ENCODE measurements at places on chromosomes 6 and 20. TPM values are rescaled to one million over a fixed set of nuclear protein-coding genes. Genes with fewer than 3 reads are reported as not detected.
A peak's percentile ranks its signal among the peaks of the same experiment; 100 is the strongest.

DNA sequence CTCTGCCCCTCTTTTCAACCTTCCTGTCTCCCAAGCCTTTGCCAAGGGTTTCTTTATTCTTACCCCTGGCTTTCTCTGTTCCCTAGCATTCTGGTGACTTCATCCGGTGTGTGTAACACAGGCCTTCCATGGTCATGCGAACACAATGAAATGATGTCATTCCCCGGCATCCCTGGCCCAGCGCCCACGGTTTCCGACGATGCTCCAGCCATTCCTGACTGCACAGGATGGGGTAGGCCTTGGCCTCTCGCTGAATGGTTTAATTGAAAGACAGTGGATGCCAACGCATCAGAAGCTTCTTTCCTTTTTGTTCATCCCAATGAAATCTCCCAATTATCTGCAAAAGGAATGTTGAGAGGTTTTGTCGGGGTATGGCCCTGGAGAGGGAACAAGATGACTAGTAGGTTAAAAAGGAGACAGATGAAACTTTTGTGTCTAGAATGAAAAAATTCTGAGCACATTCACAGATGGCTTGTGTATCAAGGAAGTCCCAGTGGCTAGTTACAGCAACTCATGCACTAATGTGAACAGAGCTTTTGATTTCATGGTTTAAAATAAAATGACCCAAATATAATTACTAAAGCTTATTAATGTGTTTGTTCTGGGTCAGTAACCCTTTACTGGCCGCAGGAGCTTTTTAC lies 655.0 kb downstream of the QKI start:
- no peak for DNase-seq
- peak overlapping the region; percentile 37 for H3K27ac ChIP-seq
- no peak overlapping the region for H3K4me3 ChIP-seq
- H3K36me3 ChIP-seq: no peaks in the 10 kb centered on the region

DNA sequence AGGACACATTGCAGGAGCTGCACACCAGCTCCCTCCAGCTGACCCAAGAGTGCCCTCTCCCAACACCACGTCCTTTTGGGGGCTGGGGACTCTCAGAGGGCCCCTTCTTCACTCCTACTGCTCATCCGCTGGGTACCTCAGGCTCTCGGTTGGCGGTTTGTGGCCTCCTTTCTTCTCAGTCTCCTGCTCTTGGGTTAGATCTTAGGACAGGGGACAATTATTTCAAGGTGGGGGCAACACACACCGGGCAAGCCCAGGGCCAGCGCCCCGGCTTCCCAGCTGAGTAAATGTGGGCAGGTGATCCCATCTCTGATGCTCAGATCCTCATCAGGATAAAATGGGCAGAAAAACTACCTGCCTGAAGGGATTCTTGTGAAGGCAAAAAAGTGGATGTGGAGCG lies 1.1 kb downstream of the TCF15 start:
- no peak for DNase-seq
- no peaks in the 10 kb centered on the region for H3K27me3 ChIP-seq
- H3K27ac ChIP-seq: peak overlapping the region; percentile 83
- H3K36me3 ChIP-seq: no peaks in the 10 kb centered on the region
- peak overlapping the region; percentile 64 for H3K4me3 ChIP-seq

- DNase-seq: no peak
- H3K4me1 ChIP-seq: no peaks in the 10 kb centered on the region
- H3K27ac ChIP-seq: no peak overlapping the region
- no peaks in the 10 kb centered on the region for H3K36me3 ChIP-seq
- no peak overlapping the region for H3K4me3 ChIP-seq
Observed at GRCh38 chr6:116530436-116530835, 15.0 kb downstream of the TRAPPC3L start.

GRCh38 chr6:96832780-96833179 lies 4.5 kb downstream of the GPR63 start:
- H3K4me3 ChIP-seq: no peak overlapping the region
- DNase-seq: no peak
- no peaks in the 10 kb centered on the region for H3K36me3 ChIP-seq
- H3K4me1 ChIP-seq: no peaks in the 10 kb centered on the region
- H3K27me3 ChIP-seq: no peaks in the 10 kb centered on the region

DNA sequence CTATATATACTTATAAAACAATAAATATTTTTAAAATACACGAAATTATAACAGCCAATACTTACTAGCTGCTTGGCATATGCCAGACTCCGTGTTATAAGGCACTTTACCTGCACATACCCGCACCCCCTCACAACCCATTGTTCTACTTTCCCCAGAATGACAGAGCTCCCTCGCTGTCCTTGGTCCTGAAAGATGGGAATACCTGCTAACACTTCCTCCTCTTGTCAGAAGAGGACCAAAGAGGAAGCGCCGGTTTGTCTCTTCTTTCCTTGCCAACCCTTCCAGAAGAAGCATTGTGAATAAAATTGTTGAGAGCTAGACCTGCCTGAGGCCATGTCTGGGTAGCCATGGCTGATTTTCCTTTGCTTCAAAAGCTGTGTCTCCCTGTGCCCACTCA lies 149.3 kb downstream of the PTPRT start:
- H3K4me3 ChIP-seq: no peak overlapping the region
- no peak for DNase-seq
- H3K4me1 ChIP-seq: no peaks in the 10 kb centered on the region
- H3K27me3 ChIP-seq: no peaks in the 10 kb centered on the region
- H3K27ac ChIP-seq: no peak overlapping the region

DNA sequence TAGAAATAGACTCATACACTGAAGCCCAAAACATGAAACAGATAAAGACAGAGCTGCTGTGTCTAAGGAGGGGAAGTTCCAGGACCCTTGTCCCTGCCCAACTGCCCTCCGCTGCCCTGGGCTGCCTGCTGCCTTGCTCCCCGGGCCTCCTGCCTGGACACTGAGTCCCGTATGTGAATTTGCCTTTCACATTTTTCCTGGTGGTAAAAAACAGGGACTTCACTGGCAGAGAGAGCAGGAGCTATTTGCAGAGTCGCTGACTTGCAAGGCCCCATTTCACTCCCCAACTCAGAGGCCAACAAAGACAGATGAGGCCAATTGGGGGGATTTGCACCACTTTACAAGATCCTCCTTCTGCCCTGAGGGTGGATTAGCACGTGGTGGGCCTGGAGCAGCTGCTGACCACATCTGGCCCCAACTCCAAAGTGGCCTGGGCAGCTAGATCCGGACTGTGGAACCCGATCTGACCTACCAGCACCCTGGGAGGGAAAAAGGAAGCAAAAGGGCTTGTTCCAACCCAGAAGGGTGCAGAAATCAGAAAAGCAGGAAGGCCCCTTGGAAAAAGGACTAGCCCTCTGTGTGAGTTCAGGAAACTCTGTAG lies 61.4 kb downstream of the NOL4L start:
- H3K27me3 ChIP-seq: no peaks in the 10 kb centered on the region
- no peaks in the 10 kb centered on the region for H3K4me1 ChIP-seq
- no peaks in the 10 kb centered on the region for H3K36me3 ChIP-seq
- peak overlapping the region; percentile 1 for H3K27ac ChIP-seq

GRCh38 chr6:116332096-116332495 lies 38.7 kb upstream of the DSE start:
- H3K4me1 ChIP-seq: no peaks in the 10 kb centered on the region
- H3K27ac ChIP-seq: no peak overlapping the region
- no peak for DNase-seq
- H3K27me3 ChIP-seq: no peaks in the 10 kb centered on the region
- H3K36me3 ChIP-seq: no peaks in the 10 kb centered on the region
- no peak overlapping the region for H3K4me3 ChIP-seq

GRCh38 chr20:59153832-59154231 lies 9.8 kb upstream of the ZNF831 start:
- no peaks in the 10 kb centered on the region for H3K27me3 ChIP-seq
- DNase-seq: no peak
- H3K36me3 ChIP-seq: no peaks in the 10 kb centered on the region
- H3K4me3 ChIP-seq: no peak overlapping the region

DNA sequence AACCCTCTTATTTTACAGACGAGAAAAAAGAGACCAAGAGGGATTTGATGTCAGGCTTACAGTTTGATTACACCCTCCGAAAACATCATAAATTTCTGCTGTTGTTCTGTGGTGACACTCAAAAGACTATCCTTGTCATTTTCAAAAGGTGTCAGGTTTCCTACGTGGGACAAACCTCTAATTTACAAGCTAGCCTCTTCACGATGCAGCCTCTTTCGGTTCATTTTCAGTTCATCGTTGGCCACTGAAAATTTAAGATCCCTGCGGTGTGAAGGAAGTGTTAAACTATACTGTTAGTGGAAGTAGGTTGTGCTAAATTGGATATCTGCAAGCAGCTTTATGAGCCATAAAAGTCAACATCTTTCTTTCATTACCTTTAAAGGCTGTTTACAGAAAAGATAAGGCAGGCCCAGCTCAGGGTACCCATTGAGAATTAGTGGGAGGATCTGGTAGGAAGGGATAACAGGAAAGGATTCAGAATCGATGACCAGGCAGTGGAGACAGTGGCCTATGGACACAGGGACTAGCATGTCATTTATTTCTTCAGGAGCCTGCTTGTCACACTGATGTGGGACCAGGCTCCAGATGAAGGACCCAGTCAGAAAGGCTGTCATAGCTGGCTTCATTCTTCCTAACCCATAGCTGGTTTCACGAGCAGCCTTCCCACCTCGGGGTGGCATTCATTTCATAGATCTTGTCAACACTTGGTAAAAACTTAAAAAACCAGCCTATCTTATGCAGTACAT lies 329.1 kb upstream of the SOX4 start:
- no peaks in the 10 kb centered on the region for H3K36me3 ChIP-seq
- H3K4me3 ChIP-seq: no peak overlapping the region
- no peaks in the 10 kb centered on the region for H3K4me1 ChIP-seq
- no peaks in the 10 kb centered on the region for H3K27me3 ChIP-seq
- DNase-seq: no peak
- peak overlapping the region; percentile 23 for H3K27ac ChIP-seq

Gene ZNF165
- total RNA-seq: 0.47 TPM

Gene MYLIP
- total RNA-seq: 25.1 TPM

Gene DHX16
- 23.6 TPM for total RNA-seq

Measured in right atrium auricular region (tissue), 2 donors.